ENCODE measurements at places on chromosomes 1 and 21.
A peak's percentile ranks its signal among the peaks of the same experiment; 100 is the strongest.

DNA sequence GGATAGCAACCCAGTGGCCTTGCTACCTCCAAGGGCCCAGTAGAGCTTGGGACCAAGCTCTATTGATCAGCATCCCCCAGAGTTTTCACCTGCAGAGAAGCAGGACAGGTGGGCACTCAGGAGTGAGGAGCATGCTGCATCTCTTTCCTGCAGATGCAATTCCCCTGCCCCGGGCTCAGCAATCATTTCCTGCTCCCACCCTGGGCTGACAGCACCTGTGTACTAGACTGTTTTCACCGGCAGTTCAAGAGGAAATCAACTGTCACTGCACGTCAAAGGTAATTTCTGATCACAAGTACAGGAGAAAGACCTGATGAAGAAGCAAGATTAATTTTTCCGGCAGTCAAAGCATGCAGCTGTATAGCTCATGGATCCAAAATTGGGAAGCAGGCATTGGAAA is 8.8 kb upstream of the NT5C1A start:
- DNase-seq: no peak

GRCh38 chr1:3607703-3608065 is 3.6 kb downstream of the MEGF6 start:
- peak; percentile 78 for DNase-seq

- DNase-seq: no peak
Observed at GRCh38 chr1:51843948-51844347, 34.6 kb downstream of the NRDC start.

GRCh38 chr1:65791396-65791795 is 1.3 kb upstream of the PDE4B start:
- DNase-seq: no peak

GRCh38 chr1:168842306-168842705 is 113.3 kb upstream of the DPT start:
- no peak for DNase-seq

DNA sequence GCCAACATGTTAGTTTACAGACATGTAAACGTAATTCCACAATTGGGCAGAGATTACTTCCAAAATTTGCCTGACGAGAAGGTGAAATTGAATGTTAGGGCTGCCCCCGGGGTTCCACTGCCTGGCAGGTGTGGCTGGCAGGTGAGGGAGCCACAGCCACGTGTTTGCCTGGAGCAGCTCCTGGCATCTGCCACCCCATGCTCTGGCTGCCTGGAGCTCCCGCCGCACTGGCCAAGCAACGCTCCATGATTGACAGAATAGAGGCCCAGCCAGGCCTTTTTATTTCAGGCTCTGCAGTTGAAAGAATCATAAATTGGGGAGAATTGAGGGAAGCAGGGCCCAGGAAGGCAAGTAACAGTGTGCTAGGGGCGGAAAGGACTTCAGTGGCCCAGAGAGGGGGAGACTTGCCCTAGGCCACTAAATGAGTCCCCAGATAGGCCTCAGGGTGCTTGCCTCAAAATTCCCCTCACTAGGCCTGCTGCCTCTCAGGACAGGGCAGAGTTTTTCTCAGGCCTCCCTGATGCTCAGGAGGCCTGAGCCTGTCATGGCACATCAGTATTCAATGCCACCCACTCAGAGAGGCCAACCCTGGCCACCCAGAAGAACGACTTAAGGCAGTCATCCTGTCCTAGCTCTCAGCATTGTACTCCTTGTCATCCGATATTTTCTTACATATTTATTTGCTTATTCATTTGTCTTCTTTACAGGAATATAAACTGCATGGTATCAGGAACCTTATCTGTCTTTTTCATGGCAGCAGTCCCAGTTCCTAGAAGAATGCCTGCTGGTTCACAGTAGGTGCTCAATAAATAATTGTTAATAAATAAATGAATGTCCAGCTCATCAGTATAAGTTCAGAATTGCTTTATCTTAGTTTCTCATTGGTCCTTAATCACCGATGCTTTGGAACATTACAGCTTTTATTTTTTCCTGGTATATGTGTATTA is 16.6 kb upstream of the S1PR1 start:
- DNase-seq: no peak

DNA sequence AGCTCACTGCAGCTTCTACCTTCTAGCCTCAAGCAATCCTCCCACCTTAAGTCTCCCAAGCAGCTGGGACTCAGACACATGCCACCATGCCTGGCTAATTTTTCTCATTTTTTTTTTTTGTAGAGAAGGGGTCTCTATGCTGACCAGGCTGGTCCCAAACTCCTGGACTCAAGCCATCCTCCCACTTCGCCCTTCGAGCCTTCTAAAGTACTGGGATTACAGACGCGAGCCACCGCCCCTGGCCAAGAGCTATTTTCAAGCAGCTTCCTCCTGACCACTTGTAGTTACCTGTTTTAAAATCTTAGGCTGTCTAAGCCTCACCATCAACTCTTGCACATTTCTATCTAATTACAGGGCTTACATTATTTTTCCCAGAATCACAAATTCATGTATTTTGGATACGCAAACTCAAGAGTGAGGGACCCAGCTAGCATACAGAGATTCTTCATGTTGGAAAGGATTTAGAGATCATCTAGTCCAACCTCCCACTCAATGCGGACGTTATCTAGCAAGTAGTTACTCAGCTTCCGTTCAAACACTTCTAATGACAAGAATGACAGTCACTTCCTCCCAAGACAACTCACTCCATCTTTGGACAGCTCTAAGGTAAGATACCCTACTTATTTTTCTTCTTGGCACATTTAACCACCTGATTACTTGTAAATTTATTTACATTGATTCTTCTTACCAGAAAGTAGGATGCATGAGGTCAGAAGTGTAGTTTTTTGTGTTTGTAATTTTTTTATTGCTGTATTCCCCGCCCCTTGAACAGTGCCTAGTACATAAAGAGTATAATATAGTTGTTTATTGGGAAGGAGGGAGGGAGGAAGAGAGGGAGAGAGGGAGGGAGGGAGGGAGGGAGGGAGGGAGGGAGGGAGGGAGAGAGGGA is 65.4 kb downstream of the LUZP1 start:
- DNase-seq: no peak

DNA sequence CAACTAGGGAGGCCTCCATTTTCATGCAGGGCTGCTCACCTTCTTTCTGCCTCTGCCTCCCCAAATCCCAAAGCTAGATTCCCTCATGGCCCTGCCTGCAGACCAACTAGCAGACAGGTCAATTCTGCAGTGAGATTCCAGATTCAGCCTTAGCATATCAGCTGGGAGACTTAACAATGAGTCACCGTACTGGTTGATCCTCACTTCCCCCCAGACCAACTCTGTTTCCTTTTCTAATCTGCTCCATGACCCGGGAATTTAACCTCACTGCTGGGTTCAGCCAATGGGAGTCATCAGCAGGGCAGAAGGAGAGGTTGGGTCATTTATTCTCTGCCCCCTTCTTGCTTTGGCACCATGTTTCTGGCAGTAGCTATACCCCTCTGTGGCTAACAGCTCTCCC is 140.6 kb upstream of the GRIK3 start:
- no peak for DNase-seq

- no peak for DNase-seq
Observed at GRCh38 chr1:93171549-93172034, 8.6 kb downstream of the TMED5 start.

- DNase-seq: no peak
Observed at GRCh38 chr1:11432526-11432925, 46.4 kb upstream of the DISP3 start.

DNA sequence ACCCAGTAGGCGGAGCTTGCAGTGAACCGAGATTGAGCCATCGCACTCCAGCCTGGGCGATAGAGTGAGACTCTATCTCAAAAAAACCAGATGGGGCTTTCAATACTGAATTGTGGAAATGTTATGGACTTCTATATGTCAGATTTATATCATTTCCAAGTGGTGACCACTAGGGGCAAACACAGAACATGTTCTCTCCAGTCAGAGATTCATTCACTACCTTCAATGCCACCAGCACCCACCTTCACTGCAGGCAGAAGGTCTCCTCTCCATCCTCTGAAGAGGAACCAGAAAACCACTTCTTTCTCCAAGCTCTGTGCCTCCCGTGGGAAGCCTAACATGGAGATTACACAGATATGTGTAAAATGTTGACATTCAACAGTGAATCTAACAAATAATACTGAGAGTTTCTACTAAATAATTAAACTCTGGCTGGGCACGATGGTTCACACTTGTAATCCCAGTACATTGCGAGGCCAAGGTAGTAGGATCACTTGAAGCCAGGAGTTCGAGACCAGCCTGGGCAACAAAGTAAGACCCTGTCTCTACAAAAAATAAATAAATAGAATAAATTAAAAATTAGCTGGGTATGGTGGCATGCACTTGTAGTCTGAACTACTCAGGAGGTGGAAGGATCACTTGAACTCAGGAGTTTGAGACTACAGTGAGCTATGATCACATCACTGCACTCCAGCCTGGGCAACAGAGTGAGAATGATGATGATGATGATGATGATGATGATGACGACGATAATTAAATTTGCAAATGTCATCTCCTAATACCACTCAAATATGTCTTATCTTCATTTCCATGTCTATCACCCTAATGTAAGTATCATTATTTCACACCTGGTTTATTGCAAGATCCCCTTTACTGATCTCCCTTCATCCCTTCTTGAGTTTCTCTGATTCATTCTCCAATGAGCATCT is 151.1 kb downstream of the ZNF281 start:
- no peak for DNase-seq
